ENCODE measurements at places on chromosomes 7 and 10.

DNA sequence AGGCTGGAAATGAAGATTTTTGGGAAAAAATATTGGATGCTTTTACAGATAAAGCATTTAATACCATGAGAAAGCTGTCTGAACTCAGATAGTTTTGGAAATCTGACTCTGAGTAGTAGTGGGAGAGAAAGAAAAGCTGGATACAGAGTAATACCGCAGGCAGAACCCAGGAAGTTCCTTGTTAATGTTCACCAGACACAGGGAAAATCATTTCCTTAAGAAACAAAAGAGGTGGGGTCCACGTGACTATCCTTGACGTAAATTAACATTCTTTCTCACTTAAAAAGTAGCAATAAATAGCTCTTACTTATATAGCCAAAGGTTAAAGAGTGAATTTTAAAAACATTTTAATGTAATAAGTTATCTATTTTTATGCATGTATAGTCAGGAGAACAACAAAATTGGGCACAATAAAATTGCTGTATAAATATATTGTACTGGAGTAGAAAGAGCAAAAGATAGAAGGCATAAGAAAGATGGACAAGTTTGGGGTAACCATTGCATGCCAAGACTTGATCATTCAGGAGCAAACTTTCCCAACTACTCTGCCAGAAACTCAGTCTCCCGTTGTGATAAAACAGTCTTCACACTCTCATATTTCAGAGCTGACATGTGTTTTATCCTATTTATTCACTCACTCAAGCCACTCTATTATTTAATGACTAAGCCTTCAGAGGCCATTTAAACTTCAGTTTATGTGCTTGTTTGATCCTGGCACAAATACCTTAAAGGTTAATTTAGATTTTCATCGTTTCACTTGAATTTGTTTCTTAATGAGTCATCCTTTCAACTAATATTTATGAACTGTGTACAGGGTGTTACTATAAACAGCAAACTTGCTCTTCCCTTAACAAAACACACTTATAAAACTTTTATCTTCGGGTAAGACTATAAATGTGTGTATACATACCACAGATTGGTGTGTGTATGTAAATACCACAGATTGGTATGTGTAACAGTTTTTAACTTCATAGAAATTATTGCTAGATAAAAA, 143.1 kb downstream of the GNAI1 start:
- DNase-seq = no peak

GRCh38 chr7:47454974-47455871, 126.7 kb downstream of the TNS3 start:
- DNase-seq = no peak

- DNase-seq = no peak
These were observed 2.6 kb downstream of the MET start for GRCh38 chr7:116674508-116675173.

DNA sequence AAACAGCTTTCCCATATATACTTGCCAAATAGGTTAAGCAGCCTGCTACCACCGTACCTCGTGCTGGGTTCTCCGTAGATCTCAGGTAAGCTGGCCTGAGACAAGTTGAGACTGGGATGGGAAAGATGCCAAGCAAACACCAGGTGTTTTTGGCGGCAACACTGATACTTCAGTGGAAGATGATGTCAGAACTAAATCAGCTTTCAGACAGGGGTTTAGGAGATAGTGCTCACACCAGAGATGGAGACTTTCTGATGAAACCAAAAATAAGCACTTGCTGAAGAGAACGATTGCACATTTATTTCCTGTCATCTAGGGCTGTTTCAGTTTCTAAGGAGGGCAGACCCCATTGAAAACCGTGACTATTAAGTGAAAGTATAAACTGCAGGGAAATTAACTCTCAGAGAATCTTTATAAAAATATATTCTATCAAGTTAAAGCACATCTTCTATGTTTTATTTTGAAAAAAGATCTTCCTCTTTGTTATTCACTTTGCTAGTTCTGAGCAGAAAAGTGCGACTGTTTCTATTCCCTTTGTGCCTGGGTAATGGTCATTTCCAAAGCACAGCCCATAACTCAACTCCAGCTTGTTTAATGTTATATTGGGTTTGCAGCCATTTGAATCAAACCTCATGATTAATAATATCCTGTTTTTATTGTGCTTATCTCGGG, 149.9 kb downstream of the CPED1 start:
- peak; percentile 88 for DNase-seq

DNA sequence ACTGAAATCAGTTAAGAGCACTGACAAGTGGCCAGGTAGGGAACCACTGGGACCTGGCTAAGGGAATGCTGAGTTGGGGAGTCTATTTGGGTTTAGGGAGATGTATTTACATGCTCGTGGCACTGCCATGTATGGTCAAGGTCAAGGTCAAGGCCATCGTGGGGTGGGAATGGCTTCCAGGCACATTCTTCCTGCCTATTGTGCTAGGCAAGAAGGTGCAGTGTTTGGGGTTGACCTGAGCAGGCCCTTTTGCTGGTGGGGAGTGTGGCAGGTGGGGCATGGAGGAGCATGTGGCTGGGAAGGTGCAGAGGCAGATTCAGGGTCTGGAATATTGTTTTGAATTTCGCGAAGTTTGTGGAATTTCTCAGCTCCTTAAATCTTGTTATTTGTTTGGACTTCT, 17.8 kb downstream of the FAM241B start:
- DNase-seq = no peak

GRCh38 chr7:134919240-134919641, 67.1 kb upstream of the AGBL3 start:
- no peak for DNase-seq

DNA sequence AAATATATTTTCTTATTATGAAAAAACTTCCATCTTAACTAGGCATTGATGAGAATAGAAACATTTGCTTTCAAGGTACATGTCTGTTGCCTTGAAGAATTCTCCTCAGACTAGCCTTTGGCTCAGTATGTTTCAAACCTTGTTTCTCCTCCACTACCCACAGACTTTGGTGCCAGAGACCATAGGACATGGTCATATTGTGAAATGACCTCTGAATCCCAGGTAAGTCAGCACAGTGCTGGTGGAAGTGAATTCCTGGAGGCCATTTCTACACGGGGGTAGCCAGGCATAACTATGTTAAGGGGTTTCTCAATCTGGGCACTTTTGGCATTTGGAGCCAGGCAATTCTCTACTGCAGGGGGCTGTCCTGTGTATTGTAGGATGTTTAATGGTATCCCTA, 112.3 kb upstream of the FAM133B start:
- DNase-seq = no peak

DNA sequence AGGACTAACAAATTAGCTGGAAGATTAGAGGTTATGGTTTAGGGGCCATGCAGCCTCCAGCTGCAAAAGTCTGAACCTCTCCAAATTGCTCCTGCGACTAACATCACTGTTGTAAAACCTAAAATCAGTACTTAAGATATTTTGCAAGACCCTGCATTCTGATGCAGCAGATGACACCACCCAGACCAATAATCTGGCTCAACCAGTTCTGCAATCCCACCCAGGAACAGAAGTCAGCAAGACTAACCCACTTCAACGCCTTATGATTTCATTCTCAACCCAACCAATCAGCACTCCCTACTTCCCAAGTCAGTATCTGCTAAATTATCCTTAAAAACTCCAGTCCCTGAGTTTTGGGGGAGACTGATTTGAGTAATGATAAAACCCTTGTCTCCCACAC, 250.8 kb upstream of the MBL2 start:
- no peak for DNase-seq

GRCh38 chr10:78511324-78512204, 477.9 kb downstream of the RPS24 start:
- no peak for DNase-seq

DNA sequence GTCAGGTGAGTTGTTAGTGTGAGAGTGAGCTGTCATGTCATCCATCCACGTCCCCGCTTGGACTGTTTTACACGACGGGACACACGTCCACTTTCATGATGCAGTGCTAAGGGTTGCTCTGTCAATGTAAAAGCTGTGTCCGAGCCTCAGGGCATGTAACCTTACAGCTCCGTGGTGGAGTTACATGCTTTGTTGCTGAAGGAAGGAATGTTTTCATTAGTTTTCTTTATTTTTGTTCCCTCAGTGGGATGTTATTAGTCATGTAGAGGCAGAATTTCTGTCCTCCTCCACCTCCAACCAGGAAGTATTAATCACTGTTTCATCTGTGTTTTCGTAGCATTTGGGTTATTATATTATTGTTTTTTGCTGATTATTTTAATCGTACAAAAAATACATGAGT, 88.6 kb downstream of the NRG3 start:
- no peak for DNase-seq

- no peak for DNase-seq
These were observed 170.7 kb downstream of the GATA3 start for GRCh38 chr10:8225187-8225586.

DNA sequence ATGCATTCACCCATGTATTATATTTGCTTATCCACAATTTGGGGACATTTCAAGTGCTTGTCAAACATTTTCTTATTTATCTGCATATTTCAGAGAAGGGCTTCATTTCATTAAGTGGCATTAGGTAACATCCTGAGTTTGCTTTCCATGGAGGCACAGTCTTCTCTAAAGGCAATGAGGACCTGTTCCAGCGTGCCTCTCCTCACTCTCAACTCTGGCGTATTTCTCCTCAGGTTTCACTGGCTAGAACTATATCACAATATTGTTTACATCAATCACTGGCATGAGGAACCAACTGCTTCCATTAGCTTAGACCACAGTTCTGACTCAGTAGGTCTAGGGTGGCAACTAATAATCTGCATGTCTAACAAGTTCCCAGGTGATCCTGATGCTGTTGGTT, 177.2 kb downstream of the TAX1BP1 start:
- DNase-seq = no peak

- DNase-seq = no peak
These were observed 170.9 kb upstream of the MAGI2 start for GRCh38 chr7:79624336-79624735.
